ENCODE measurements at places on chromosomes 1 and 21.

GRCh38 chr1:91201694-91202093 is 179.9 kb upstream of the ZNF644 start:
- DNase-seq = no peak

DNA sequence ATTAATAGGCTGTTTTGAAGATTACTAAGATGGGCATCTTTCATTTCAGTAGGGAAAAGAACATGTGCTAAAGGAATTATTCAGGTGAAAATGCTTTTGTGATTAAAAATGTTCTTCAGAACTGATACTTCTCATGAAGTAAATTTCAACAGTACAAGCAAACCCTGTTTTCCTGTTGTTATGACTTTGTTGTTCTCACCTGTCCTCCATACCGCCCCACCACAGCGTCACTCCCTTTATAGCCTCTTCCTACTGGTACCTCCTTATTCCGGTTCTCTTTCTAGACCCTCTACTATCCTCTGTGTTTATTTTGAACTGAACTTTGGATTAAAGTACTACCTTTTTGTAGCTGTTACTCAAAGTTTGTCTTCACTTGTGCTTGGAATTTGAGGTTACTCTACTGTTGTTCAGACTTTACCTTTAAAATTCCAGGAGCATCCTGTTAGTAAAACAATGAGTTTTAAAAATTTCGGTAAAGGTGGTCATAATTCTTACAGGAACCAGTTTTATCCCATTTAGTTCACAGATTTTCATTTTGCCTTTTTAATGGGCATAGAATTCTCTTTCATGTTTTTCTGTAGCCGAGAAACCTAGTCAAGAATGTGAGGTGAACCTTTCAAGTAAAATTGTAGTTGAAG is 10.9 kb downstream of the CNST start:
- no peak for DNase-seq

DNA sequence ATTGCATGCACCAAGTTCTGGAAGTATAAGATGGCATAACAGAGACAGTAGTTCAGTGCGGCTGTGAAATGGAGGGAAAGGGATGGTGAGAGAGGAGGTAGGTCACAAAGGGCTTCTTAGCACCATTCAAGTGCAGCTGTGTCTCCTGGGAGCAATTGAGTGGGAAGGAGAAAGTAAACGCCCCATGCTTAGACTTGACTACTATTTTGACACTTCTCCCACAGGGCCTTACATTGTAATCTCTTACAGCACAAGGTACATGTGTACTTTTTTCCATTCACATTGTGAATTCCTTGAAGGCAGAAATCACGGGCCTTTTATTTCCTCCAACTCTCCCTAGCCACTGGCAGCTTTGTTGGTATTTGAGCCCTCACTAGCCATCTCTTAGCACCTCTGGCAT is 239.6 kb upstream of the FOXD3 start:
- DNase-seq = no peak

DNA sequence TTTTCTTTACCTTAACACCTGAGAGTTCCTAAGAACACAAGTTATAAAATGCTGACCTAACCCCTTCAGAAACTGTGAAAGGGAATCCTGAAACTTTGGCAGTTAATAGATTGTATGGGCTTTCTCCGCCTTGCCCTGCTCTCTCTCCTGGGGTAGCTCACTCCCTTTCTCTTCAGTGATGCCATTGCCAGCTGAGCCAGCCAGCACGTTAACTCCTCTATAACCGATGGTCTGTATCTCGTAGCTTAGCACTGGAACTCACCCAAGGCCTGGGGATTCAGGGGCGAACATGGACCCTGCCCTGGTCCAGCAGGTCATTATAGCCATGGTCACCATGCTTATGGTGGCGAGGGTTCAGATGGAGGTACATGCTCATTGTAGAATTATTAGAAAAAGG is 40.7 kb downstream of the TRAPPC10 start:
- no peak for DNase-seq

DNA sequence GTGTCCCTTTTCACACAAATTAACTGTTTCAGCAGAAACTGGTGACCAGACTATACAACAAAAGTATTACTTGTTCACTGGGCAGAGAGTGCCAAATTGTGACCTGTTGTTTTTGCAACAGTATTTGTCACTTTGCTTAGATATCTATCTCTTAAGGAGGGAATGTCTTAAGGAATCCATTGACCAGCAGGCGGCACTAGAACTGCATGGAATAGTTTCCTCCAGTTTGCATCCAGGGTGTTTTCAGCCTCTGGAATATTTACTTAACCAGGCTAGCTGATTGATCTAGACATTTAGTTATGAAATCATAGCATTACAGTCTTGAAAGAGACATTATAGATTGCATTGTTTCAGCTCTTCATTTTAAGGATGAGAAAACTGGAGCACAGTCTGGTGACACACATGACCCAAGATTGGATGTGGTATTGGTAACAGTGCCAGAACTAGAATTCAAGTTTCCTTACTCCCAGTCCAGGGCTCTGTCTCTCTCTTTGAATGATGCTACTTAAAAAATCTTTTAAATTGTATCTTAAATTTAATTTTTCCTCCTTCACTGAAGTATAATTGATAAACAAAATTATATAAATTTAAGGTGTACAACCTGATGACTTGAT is 16.9 kb downstream of the RPTN start:
- DNase-seq = peak; percentile 70

DNA sequence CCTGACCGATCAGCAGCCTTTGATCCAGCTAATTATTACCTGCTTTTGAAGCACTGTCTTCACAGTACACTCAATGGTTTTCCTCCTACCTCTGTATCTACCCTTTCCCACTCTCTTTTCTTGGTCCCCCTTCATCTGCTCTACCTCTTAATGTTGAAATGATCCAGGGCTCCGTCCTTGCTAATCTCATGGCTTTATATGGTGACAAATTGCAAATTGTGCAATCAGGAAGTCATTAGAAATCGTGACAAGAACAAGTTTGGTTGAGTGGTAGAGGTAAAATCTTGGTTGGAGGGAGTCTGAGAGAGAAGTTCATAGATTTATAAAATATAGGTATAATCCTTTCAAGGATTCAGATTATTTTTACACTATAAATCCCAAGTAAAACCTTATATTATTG is 9.6 kb upstream of the CYB5R1 start:
- no peak for DNase-seq

DNA sequence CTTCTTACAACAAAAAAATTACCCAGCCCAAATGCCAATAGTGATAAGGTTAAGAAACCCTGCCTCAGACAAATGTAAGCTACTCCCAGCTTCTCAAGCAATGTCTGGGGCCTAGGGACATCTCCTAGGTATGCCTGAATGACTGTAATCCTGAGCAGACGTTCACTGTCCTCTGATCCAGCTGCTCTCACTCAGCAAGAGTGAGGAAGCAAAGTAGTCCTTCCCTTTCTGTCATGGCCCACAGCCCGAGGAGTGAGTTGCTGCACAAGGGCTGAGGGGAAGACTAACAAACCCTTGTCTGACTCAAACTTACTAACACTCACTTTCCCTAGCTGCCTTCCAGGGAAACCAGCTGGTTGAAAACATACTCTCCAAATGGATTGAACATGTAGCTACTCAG is 124.9 kb upstream of the TNFSF4 start:
- DNase-seq = peak; percentile 44

GRCh38 chr1:24635195-24635843 is 7.8 kb upstream of the SRRM1 start:
- peak; percentile 79 for DNase-seq

GRCh38 chr1:30874176-30874575 is 34.4 kb downstream of the SDC3 start:
- no peak for DNase-seq

All from fibroblast of villous mesenchyme (primary cell).